ENCODE measurements at places on chromosomes 4 and X. TPM values are rescaled to one million over a fixed set of nuclear protein-coding genes. Genes with fewer than 3 reads are reported as not detected.

GRCh38 chrX:151604931-151605330 lies 41.5 kb downstream of the PASD1 start:
- no peaks in the 10 kb centered on the region for H3K4me1 ChIP-seq
- no peak overlapping the region for H3K4me3 ChIP-seq
- no peaks in the 10 kb centered on the region for H3K36me3 ChIP-seq
- no peak for DNase-seq
- no peaks in the 10 kb centered on the region for H3K27me3 ChIP-seq

DNA sequence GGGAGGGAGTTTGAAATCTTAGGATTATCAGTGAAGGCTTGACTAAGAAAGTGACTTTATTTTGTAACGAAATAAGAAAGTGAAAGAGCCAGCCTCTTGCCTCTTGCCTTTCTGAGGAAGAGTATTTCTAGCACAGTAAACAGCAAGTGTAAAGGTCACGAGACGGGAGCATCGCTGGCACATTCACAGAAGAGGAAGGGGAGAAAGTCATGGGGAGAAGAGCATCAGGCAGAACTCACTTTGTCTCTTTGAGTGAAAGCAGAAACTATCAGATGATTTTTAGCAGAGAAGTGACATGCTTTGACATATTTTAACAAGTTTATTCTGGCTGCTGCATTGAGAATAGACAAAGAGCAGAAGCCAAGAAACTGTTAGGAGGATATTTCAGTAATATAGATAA lies 313.8 kb downstream of the CAMK2D start:
- H3K4me3 ChIP-seq: no peak overlapping the region
- peaks cover 31% of the 10 kb centered on the region for H3K4me1 ChIP-seq
- no peaks in the 10 kb centered on the region for H3K27me3 ChIP-seq

- 0 out of 2 replicates have a peak, but pooled peaks cover 4% of the 10 kb centered on the region for H3K27me3 ChIP-seq
- no peak for DNase-seq
- no peak overlapping the region for H3K27ac ChIP-seq
- no peaks in the 10 kb centered on the region for H3K36me3 ChIP-seq
- H3K4me3 ChIP-seq: no peak overlapping the region
Measured at GRCh38 chr4:21952549-21952948, 4.0 kb upstream of the KCNIP4 start.

The LRCH2 gene
- total RNA-seq: 2.3 TPM

DNA sequence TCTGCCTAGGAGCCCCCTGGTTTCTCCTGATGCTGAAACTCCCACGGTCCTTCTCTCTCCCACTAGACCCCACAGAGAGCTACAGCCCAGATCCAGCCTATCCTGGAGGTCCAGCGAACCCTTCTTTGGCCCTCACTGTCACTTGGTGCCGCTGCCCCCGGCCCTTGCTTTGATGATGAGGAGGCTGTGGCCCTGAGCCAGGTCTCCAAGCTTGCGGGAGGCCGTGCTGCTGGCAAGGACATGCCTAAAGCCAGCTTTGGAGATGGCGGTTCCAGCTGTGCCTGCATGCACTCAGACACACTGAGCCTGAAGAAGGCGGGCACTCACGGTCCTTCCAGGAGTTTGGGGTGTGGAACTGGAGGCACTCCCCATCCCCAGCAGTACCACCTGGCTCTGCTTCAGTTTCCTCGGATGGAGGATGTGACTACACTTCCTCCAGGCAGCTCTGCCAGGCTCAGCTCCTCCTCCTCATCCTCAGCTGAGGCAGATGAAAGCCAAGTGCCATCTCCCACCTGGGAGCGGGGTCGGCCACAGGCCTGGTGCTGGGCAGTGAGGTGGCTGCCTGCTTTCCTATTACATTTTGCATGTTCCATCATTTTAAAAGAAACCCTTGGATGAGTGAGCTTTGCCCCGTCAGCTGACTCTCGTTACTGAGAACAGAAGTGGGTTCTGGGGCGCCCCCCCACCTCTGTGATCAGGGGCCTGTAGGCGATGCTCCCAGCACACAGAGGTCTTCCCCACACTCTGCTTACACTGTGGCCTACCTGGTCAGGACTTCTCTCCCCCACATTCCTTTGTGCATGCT lies 9.0 kb downstream of the TNIP2 start:
- H3K27me3 ChIP-seq: no peaks in the 10 kb centered on the region
- no peak overlapping the region for H3K4me3 ChIP-seq
- DNase-seq: no peak
- H3K27ac ChIP-seq: no peak overlapping the region
- H3K36me3 ChIP-seq: no peaks in the 10 kb centered on the region

The ARSD gene
- total RNA-seq: 11.7 TPM

GRCh38 chr4:5361968-5362367 lies 310.7 kb downstream of the STK32B start:
- no peaks in the 10 kb centered on the region for H3K27me3 ChIP-seq
- peaks cover 27% of the 10 kb centered on the region for H3K4me1 ChIP-seq
- H3K27ac ChIP-seq: no peak overlapping the region
- no peak overlapping the region for H3K4me3 ChIP-seq
- H3K36me3 ChIP-seq: no peaks in the 10 kb centered on the region
- DNase-seq: peak; percentile 40

GRCh38 chrX:148670277-148670676 lies 169.9 kb downstream of the AFF2 start:
- H3K4me1 ChIP-seq: no peaks in the 10 kb centered on the region
- no peaks in the 10 kb centered on the region for H3K27me3 ChIP-seq
- no peaks in the 10 kb centered on the region for H3K36me3 ChIP-seq
- DNase-seq: no peak
- no peak overlapping the region for H3K27ac ChIP-seq

The AFM gene
- not detected for total RNA-seq

The SCD5 gene
- total RNA-seq: 39.8 TPM

GRCh38 chrX:134908356-134908755 lies 82.4 kb upstream of the SMIM10 start:
- peak overlapping the region; percentile 24 for H3K27ac ChIP-seq
- no peaks in the 10 kb centered on the region for H3K27me3 ChIP-seq
- no peaks in the 10 kb centered on the region for H3K4me1 ChIP-seq
- no peak overlapping the region for H3K4me3 ChIP-seq

DNA sequence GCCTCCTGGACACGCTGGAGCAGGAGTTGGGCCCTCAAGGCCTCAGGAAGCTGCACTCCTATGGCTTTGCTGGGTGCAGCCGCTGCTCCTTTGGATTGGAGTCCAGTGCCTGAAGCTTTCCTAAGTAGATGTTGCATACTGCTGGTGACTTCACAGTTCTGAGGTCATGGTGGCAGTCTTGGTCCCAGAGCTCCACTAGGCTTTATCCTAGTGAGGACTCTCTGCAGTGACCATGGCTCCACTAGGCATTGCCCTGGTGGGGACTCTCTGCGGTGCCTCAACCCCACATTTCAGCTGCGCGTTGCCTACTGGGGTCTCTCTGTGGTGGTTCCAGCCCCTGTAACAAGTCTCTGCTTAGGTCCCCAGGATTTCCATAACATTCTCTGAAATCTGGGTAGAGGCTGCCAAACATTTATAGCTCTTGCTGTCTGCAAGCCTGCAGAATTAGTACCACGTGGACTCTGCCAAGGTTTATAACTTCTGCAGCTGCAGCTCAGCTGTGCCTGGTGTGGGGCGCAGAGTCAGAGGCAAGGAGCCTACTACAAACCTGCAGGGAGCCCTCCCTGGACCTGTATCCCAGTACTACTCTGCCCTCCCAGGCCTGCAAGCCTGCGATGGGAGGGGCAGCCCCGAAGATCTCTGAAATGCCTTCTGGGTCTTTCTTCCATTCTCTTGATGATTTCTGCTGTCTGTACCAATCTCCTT lies 46.0 kb upstream of the NFKB1 start:
- DNase-seq: no peak
- no peaks in the 10 kb centered on the region for H3K36me3 ChIP-seq
- H3K27me3 ChIP-seq: no peaks in the 10 kb centered on the region
- no peaks in the 10 kb centered on the region for H3K4me1 ChIP-seq

- DNase-seq: no peak
- H3K4me1 ChIP-seq: peaks cover 19% of the 10 kb centered on the region
- H3K27ac ChIP-seq: no peak overlapping the region
- H3K27me3 ChIP-seq: no peaks in the 10 kb centered on the region
- H3K36me3 ChIP-seq: no peaks in the 10 kb centered on the region
Measured at GRCh38 chr4:80128941-80129340, 55.9 kb upstream of the ANTXR2 start.

GRCh38 chrX:78653118-78653822 lies 5.9 kb downstream of the RTL3 start:
- peak overlapping the region; percentile 44 for H3K27ac ChIP-seq
- H3K27me3 ChIP-seq: no peaks in the 10 kb centered on the region
- DNase-seq: peak; percentile 78
- peaks cover 44% of the 10 kb centered on the region for H3K4me1 ChIP-seq
- no peaks in the 10 kb centered on the region for H3K36me3 ChIP-seq
- no peak overlapping the region for H3K4me3 ChIP-seq

The UGT2A1 gene
- not detected for total RNA-seq

- no peak overlapping the region for H3K4me3 ChIP-seq
- DNase-seq: peak; percentile 21
- no peaks in the 10 kb centered on the region for H3K4me1 ChIP-seq
- H3K36me3 ChIP-seq: no peaks in the 10 kb centered on the region
Measured at GRCh38 chrX:74371425-74372222, 49.7 kb upstream of the SLC16A2 start.

DNA sequence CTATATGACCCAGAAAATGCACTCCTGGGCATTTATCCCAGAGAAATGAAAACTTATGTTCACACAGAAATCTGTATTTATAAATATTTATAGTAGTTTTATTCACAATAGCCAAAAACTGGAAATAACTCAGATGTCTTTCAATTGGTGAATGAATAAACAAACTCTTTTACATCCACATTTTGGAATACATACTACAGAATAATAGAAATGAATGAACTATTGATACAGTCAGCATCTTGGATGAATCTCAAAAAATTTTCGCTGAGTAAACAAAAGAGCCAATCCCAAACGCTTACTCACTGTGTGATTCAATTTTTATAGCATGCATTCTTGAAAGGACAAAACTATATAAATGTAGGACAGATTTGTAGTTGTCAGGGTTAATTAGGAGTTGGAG lies 75.1 kb upstream of the HTR2C start:
- H3K27me3 ChIP-seq: no peaks in the 10 kb centered on the region
- no peaks in the 10 kb centered on the region for H3K4me1 ChIP-seq
- DNase-seq: peak; percentile 2
- H3K36me3 ChIP-seq: no peaks in the 10 kb centered on the region
- no peak overlapping the region for H3K4me3 ChIP-seq

GRCh38 chr4:74738464-74739143 lies 55.7 kb downstream of the BTC start:
- H3K36me3 ChIP-seq: no peaks in the 10 kb centered on the region
- H3K4me3 ChIP-seq: no peak overlapping the region
- H3K4me1 ChIP-seq: no peaks in the 10 kb centered on the region
- DNase-seq: peak; percentile 19
- H3K27ac ChIP-seq: no peak overlapping the region
- peaks cover 24% of the 10 kb centered on the region for H3K27me3 ChIP-seq

The FAM47A gene
- not detected for total RNA-seq

DNA sequence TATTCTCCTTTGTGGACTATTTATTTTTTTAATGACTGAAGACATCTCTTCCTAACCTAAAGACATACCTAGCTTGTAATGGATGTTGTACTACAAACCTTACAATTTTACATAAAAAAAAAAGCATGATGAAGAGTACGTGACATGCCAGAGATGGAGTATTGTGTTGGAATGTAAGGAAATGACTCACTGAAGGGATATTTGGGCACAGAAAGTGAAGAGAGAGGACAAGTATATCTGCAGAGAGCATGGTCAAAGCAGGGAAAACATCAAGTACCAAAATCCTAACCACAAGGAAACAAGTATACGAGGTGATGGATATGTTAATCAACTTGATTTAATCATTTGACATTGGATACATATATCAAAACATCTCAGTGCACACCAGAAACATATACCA lies 1051.4 kb upstream of the PRKX start:
- no peaks in the 10 kb centered on the region for H3K36me3 ChIP-seq
- no peaks in the 10 kb centered on the region for H3K27me3 ChIP-seq
- no peak for DNase-seq
- no peaks in the 10 kb centered on the region for H3K4me1 ChIP-seq

DNA sequence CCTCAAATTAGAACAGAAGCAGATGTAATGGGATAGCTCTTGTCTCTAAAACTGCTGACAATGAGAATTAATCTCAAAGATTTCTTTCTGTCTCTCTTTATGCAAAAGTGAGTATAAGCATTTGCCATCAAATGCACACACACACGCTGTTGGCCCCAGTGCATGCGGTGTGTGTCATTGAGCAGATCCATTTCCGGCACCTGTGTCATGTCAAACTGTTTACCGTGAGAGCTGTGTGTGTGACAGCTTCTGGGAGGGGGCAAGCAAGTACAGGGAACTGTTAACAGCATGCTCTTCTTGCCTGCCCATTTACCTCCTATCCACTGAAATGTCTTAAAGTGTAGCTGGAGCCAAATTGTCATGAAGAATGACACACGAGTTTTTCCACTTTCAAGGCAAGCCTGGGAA lies 297.9 kb upstream of the FAT4 start:
- H3K27me3 ChIP-seq: no peaks in the 10 kb centered on the region
- no peak overlapping the region for H3K4me3 ChIP-seq
- H3K27ac ChIP-seq: no peak overlapping the region
- no peak for DNase-seq
- no peaks in the 10 kb centered on the region for H3K36me3 ChIP-seq
- H3K4me1 ChIP-seq: no peaks in the 10 kb centered on the region

The LRIT3 gene
- 0.11 TPM for total RNA-seq

DNA sequence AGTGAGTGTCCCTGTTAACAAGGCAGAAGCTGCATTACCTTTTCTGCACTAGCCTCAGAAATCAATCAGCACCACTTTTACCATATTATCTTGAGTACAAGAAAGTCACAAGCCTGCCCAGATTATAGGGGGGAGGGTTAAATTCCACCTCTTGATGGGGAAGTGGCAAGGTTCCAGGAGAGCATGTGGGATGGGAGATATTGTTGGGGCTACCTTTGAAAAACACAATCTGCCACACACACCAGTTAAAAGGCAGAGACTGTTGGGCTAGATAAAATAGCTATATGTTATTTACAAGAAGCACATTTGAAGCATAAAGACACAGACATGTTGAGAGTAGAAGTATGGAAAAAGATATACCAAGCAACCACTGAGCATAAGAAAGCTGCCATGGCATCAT lies 6.6 kb upstream of the AVPR2 start:
- no peak for DNase-seq
- H3K4me1 ChIP-seq: 0 out of 2 replicates have a peak, but pooled peaks cover 3% of the 10 kb centered on the region
- H3K4me3 ChIP-seq: no peak overlapping the region
- H3K27ac ChIP-seq: no peak overlapping the region

DNA sequence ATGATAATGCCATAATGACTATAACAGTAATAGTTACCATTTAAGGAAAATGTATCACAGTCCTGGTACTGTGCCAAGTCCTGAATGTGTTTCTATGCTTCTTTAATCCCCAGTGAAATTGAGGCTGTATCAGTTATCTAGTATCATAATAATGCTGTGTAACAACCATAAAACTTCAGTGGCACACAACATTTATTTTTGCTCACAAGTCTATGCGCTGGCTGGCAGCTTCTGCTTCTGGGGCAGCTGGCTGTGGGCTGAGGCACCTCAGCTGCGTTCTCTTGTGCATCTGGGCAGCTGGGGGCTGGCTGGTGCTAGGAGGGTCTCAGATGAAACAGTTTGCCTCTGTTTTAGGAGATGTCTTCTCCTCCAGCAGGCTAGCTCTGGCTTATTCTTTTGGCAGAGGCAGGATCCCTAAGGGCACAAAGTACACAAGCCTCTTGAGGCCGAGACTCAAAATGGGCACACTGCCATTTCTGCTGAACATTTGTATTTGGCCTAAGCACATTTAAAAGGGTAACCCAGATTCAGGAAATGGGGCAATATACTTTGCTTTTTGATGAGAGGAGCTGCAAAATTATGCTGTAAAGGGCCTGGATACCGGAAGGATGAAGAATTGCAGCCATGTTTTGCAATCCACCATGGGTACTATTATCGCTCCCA lies 62.6 kb upstream of the DHX15 start:
- no peak overlapping the region for H3K4me3 ChIP-seq
- H3K27ac ChIP-seq: no peak overlapping the region
- H3K36me3 ChIP-seq: no peaks in the 10 kb centered on the region
- no peak for DNase-seq
- no peaks in the 10 kb centered on the region for H3K27me3 ChIP-seq
- peaks cover 15% of the 10 kb centered on the region for H3K4me1 ChIP-seq

The CCNB3 gene
- not detected for total RNA-seq

All from GM23248 (cell line).